ENCODE measurements at places on chromosomes 4 and X.

DNA sequence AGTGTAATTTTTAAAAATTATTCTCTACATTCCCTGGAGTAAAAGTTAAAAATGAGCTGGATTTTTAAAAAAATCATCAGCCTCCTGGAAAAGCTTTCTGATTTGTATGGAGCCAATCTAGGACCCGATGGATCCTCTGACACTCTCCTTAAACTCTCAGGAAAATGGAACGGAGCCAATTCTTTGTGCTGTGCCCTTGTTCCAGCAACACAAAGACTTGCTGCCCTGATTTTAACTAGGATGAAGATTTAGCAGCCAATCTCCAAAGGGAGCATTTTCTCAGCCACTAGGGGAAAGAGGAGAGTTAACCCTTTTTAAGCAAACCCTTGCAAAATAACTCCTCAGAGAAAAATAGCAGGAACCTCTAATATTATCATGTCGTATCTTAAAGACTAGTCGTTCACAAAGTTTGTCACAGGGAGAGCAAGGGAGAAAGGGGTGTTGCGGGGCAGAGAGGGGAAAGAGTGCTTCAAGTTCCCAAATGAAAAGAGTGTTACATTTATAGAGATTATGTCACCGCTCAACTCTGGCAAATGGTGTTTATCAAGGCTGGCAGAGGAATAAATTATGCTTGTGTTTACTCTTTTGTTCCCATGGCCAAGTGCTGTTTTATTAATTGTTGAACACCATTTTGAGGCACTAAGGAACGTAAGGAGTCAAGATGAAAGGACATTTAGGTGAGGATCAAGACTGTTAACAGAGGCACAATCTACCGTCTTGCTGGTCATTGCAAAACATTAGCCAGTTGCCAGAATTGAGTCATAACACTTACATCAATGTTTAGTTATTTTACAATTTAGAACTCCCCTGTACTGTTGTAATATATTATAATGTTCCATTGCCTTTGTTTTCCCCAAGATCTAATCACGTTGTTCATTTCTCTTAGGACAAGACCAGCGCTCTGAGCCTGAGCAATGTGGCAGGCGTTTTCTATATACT, 250.7 kb downstream of the THOC2 start:
- DNase-seq = no peak

GRCh38 chr4:27007507-27007906, 146.9 kb downstream of the STIM2 start:
- DNase-seq = no peak

GRCh38 chr4:157763490-157763889, 409.3 kb downstream of the GASK1B start:
- no peak for DNase-seq

DNA sequence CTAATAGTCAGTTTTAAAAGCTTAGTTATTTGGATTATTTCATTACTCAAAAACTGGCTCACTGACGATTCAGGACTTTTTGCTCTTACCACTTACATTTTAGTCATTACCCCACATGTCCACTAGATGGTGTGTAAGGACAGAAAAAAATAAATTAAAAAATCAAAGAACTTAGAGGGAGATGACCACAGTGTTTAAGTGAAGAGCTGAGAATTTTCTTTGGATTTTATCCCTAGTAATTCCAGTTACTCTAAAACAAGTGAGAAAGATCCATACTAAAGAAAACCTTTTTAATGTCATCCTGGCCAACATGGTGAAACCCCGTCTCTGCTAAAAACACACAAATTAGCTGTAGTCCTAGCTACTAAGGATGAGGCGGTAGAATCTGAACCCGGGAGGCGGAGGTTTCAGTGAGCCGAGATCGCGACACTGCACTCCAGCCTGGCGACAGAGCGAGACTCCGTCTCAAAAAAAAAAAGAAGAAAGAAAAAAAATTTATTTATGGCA, 26.4 kb upstream of the TMPRSS11B start:
- DNase-seq = no peak

DNA sequence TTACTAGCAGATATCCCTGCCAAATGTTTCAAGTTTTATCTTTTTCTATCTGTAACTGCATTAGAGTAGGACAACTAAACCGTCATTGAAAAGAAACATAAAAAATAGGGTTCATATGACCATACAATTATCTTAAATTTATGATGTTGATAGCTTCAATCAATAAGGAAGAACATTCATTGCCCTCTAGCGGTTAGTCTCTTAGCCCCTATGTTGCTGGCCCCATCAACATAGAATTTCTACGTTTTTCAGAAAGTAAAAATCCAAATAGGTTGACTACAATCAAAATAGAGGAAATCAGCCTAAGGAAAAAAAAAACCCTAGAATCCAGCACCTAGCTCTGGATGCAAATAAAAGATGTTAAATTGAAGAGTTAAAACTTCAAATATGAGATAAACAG, 225.1 kb upstream of the ITM2A start:
- no peak for DNase-seq

DNA sequence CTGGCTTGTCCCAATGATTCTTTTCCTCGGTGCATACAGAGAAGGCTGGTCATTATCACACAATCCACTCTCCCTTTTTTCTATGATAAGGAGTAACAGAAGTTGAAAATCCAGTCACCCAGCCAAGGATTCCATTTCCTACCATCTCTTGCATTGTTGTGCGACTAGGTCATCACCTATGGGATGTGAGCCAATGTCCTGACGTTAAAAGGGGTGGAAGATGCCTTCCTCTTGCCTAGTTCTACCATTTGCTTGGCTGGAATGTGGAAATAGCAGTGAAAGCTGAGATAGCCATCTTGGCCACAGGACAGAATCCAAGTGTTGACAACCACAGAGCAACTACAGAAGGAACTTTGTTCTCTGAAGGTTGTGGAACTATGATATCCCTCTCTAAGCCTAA, 132.2 kb upstream of the KIT start:
- no peak for DNase-seq

GRCh38 chrX:28391528-28391927, 195.7 kb upstream of the IL1RAPL1 start:
- no peak for DNase-seq

GRCh38 chr4:76995776-76996175, 46.2 kb downstream of the SEPTIN11 start:
- DNase-seq = no peak

DNA sequence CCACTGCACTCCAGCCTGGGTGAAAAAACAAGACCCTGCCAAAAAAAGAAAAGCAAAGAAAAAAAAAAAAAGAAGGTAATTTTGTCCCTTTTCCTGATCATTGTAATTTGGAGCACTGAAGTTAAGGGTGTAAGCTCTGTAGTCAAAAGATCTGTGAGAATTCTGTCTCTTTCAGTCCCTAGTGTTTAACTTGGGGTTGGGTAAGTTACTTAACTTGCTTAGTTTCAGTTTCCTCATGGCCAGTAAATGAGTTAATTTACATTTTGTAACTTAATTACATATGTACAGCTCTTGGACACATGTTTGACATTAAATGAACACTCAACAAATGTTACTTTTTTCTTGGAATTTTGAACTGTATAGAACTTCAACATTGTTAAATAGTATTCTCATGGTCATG, 10.9 kb upstream of the UBE2K start:
- no peak for DNase-seq

- no peak for DNase-seq
Observed at GRCh38 chrX:63738696-63739095, 46.3 kb downstream of the ARHGEF9 start.

GRCh38 chr4:27414887-27415731, 554.5 kb downstream of the STIM2 start:
- no peak for DNase-seq

GRCh38 chr4:188452097-188452496, 312.9 kb downstream of the TRIML1 start:
- no peak for DNase-seq

All from iPS DF 6.9 (cell line).